Nasal cavity respiratory epithelium epithelial cell of viscerocranial mucosa (primary cell): ENCODE measurements at places on chromosomes 3 and 15. TPM values are rescaled to one million over a fixed set of nuclear protein-coding genes. Genes with fewer than 3 reads are reported as not detected.

APEH gene
- 132 and 165 TPM in 2 replicates for total RNA-seq

MINAR1 gene
- total RNA-seq = 0.34 and 0.43 TPM in 2 replicates

GABRA5 gene
- total RNA-seq = not detected in 2 replicates

GOLGA8T gene
- total RNA-seq = not detected in 2 replicates

GOLGA8S gene
- total RNA-seq = under 0.01 TPM in 1 of 2 replicates, not detected in the other

TGM4 gene
- total RNA-seq = 0.28 and 0.34 TPM in 2 replicates

ATOSA gene
- total RNA-seq = 16.7 and 38.7 TPM in 2 replicates

KCNAB1 gene
- under 0.01 and 0.85 TPM in 2 replicates for total RNA-seq

PLSCR5 gene
- not detected in 2 replicates for total RNA-seq

FLNB gene
- 557 and 1,029 TPM in 2 replicates for total RNA-seq

FAM162A gene
- total RNA-seq = 12.3 and 32.4 TPM in 2 replicates

MYZAP gene
- total RNA-seq = 1.4 and 2.8 TPM in 2 replicates

ATP8B4 gene
- under 0.01 and 1.00 TPM in 2 replicates for total RNA-seq

RGMA gene
- total RNA-seq = 3.1 and 6.6 TPM in 2 replicates

CHRM5 gene
- not detected in 2 replicates for total RNA-seq

WDR72 gene
- 0.07 and 1.7 TPM in 2 replicates for total RNA-seq

LRRC58 gene
- 35.0 and 41.4 TPM in 2 replicates for total RNA-seq

OIP5 gene
- 0.28 and 0.34 TPM in 2 replicates for total RNA-seq

PLSCR2 gene
- under 0.01 and 0.28 TPM in 2 replicates for total RNA-seq

SSUH2 gene
- 0.14 and 0.34 TPM in 2 replicates for total RNA-seq

MST1R gene
- 21.9 and 24.4 TPM in 2 replicates for total RNA-seq

CFAP161 gene
- total RNA-seq = under 0.01 and 0.07 TPM in 2 replicates

IRAK2 gene
- 10.3 and 20.1 TPM in 2 replicates for total RNA-seq

HTR3E gene
- not detected in 2 replicates for total RNA-seq
